ENCODE measurements at places on chromosomes 6 and 20.
A peak's percentile ranks its signal among the peaks of the same experiment; 100 is the strongest.

- no peak for DNase-seq
Observed at GRCh38 chr6:150176659-150177058, 33.8 kb downstream of the PPP1R14C start.

GRCh38 chr6:63807056-63807455 is 171.5 kb downstream of the PHF3 start:
- DNase-seq = no peak

- DNase-seq = no peak
Observed at GRCh38 chr6:87762116-87762515, 60.1 kb upstream of the AKIRIN2 start.

GRCh38 chr6:132719736-132720448 is 6.0 kb upstream of the VNN1 start:
- no peak for DNase-seq

DNA sequence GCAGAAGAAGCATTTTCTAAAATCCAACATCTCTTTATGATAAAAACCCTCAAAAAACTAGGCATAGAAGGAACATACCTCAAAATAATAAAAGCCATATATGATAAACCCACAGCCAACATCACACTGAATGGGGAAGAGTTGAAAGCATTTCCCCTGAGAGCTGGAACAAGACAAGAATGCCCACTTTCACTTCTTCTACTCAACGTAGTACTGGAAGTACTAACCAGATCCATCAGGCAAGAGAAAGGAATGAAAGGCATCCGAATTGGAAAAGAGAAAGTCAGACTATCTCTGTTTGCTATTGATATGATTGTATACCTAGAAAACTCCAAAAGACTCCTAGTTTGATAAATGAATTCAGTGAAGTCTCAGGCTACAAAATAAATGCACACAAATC is 7.9 kb upstream of the CDK19 start:
- DNase-seq = no peak

GRCh38 chr6:132651062-132651461 is 7.9 kb downstream of the TAAR1 start:
- no peak for DNase-seq

- DNase-seq = peak; percentile 40
Observed at GRCh38 chr20:41365777-41366545, 657 bp downstream of the EMILIN3 start.

DNA sequence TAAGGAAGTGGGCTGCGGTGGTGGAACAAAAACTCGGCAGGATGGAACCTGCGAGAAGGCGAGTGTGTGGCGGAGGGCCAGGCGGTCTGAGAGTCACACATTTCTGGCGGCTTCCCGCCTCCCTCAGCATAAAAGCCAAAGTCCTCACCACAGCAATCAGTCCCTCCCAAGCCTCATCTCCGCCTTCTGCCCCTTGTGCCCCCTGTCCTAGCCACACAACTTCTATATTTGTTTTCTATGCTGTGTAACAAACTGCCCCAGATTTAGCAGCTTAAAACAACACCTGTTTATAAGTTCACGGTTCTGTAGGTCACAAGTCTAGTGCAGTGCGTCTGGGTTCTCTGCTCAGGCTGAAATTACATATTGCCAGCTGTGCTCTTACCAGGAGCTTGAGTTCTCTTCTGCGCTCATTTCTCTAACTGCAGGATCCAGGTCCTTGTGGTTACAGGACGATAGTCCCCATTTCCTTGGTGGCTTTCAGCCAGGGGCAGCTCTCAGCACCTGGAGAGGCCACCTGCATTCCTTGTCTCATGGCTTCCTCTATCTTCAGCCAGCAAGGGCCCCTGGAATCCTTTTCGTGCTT is 11.7 kb upstream of the SPO11 start:
- DNase-seq = peak; percentile 11

DNA sequence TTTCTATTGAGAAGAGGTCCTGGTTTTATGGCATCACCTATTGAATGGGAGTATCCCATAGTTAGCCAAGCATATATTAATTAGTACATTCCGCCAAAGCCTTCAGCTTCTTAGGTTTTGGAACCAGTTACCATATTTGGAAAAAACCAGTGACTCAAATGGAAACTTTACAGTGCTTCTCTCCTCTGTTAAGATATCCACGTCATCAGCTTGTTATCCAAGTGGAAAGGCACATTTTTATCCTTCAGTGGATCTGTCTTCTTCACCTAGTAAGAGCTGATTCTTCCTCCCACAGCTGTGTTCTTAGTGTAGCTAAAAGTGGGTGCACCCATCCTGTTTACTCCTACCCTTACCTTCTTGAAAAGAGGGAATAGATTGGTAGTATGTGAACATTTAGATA is 34.5 kb downstream of the TPD52L1 start:
- DNase-seq = no peak

GRCh38 chr6:128417698-128418097 is 102.7 kb downstream of the PTPRK start:
- DNase-seq = no peak

DNA sequence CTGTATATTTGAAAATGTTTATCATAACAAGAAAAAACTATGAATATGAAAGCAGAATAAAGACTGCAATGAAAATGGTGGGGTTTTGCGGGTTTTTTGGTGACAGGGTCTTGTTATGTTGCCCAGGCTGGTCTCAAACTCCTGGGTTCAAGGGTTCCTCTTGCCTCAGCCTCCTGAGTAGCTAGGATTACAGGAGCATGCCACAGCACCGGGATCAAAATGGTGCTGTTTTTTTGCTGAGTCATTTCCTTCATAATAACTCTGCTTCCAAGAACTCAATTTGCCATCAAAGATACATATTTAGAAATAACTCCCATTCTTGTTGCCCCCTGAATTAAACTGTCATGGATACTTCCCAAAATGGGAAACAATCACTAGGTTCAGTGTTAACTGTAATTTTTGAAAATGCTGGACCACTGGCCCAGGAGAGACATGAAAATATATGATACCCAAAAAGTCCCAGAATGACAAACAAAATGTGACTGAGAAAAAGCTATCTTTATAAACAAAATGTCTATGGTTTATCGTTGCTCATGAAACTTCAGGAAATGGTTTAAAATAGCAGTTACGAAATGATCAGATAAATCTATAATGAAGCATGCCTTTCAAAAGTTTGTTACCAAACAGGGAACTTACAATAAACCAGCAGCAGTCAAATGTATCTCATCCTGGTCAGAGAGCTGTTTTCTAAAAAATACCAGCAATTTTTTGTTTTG is 32.2 kb downstream of the ILRUN start:
- peak; percentile 21 for DNase-seq

DNA sequence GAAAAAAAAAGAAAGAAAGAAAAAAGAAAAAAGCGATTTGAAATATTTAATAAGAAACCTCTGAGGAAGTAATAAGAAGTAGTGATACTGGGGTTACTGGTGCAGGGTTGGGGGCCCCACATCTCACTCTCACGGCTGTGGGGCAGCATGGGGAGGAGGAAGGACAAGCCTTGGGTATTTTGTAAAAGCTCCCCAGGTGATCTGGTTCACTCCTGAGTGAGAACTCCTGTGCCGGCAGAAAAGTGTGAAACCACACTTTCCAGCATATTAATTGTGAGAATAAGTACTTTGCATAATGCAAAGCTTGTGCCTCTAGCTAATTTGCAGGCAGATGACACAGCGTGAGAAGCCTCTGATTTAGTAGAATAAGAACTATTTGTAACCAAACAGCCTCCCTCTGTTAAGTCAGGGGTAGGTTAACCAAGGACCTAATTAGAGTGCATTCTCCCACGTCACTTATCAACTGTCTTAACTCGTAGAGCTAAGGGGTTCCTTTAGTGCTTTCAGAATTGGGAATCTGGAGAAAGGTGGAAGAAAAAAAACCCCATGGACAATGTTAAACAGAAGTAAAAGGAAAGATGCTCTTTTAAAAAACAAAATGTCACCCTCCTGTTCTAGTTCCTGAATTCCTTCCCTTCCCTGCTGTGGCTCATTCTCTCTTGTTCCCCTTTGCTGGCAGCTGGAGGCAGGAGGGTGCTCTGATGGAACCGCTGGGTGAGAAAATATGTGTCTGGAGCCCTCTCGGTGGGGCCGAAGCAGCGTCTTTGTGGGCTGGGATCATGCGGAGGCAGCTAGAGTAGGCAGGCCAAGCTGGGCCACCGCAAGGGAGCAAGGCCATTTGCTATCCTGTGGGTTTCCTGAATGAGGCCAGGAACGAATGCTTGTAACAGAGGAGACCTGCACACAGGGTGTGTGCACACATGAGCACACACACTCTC is 108.7 kb downstream of the FYN start:
- no peak for DNase-seq

- DNase-seq = no peak
Observed at GRCh38 chr20:4507288-4507719, 214.4 kb upstream of the PRND start.

Measured in NCI-H82 (cell line).